Hepatocyte (in vitro differentiated cells): ENCODE measurements at places on chromosomes 7 and 10.

- no peak for DNase-seq
These were observed 63.7 kb downstream of the GRM8 start for GRCh38 chr7:127189074-127189473.

- no peak for DNase-seq
These were observed 39.2 kb downstream of the ELMO1 start for GRCh38 chr7:37409461-37409860.

GRCh38 chr7:89145801-89146200, 350.3 kb upstream of the TEX47 start:
- no peak for DNase-seq

GRCh38 chr10:90286941-90287340, 570.9 kb downstream of the HTR7 start:
- DNase-seq: no peak

- no peak for DNase-seq
These were observed 98.9 kb downstream of the HIP1 start for GRCh38 chr7:75639886-75640190.

GRCh38 chr10:76544789-76545188, 1092.8 kb downstream of the KCNMA1 start:
- DNase-seq: no peak

DNA sequence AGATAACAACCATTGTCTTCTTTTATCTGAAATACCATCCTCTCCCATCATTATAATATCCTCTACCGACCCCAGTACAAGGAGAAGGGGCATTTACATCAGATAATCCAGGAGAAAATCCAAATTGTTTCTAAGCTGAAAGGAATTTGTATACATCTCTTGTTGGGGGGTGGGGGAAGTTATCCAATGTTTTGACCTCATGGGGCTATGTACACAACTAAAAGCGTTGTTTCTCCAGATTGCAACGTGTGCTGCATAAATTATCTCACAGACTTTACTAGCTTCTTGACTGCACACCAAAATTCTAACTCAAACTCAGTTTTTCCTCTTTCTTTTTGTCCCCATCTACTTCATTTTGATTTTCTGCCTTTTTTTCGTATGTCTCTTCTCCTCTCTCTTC, 156.7 kb downstream of the TWIST1 start:
- DNase-seq: no peak

DNA sequence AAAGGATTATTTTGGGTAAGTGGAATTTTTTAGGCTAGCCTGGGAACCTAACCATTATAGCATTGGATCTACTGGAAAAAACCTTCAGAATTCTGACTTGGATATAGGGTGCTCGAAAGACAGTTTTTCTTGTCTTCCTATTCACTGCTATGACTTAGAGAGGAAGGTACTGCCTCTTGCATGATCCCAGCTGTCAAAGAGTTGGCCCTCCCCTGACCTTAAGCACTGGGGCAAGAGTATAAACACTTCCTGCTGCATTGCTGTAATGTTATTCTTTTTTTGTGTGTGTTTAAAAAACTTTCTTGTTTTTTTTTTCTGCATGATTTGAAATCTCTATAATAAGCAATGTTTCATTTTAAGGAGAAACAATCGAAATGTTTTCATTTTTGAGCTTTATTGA, 113.0 kb downstream of the LRMDA start:
- no peak for DNase-seq

DNA sequence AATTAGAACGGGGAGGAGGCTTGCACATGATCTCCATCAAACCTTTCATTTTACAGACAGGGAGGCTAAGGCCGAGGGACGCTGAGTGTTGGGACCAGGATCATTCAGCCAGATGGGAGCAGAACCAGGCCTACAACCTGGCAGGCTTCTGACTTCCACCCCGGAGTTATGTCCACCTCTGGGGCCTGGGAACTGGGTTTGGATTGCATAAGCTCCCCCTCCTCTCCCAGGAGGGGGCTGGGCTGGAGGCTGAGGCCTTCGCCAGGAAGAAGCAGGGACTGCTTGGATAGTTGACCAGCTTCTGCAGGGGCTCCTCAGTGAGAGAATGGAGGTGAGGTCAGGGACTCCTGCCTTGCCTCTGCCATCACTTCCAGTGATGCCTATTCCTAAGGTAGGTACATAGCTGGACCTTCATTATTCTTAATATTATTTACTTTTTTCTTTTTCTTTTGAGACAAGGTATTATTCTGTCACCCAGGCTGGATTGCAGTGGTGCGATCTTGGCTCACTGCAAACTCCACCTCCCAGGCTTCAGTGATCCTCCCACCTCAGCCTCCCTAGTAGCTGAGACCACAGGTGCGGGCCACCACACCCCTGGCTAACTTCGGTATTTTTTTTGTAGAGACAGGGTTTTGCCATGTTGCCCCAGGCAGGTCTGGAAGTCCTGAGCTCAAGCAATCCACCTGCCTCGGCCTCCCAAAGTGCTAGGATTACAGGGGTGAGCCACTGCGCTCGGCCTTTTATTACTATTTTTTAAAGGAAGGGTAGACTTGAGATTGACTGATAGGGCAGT, 1.3 kb downstream of the SNX10 start:
- no peak for DNase-seq

DNA sequence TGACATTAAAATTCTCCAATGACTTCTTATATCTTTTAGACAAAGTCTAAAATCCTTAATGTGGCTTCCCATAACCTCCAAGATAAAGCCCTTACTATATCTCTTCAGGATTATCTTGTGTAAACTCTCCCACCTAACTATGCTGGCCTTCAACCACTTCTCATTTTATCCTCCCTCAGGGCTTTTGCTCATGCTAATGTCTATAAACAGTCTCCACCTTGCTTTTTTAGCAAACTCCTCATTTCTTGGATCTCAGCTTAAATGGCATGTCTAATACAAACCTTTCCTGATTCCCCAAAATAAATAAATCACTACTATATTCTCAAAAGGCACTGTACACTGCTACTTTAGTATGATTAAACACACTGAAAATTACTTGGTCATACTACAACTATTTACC, 181.2 kb downstream of the LRRN3 start:
- DNase-seq: no peak

DNA sequence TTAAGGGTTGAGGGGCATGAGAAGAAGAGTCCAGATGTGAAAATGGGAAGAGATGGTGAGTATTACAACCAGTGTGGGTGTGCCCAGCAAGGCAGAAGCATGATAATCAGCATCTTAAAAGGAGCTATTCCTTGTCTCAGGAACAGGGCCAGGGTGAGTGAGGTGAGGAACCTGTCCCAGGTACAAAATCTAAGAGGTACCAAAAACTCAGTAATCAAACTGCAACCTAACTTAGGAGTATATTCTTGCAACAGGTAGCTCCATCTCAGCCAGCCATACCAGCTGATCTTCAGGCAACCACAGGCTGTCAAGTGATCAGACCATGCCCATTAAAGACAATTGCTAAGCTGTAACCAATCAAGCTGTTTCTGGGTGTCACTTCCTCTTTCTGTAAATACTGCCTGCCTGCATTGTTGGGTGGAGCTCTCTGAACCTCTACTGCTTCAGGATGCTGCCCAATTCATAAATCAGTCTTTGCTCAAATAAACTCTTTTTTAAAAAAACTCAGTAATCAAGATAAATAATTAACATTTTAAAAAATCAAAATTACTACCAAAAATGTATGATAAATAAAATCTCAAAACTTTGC, 7.4 kb downstream of the KEL start:
- DNase-seq: no peak

- DNase-seq: peak; percentile 23
These were observed 1.1 kb downstream of the ACTR1A start for GRCh38 chr10:102501201-102502028.

DNA sequence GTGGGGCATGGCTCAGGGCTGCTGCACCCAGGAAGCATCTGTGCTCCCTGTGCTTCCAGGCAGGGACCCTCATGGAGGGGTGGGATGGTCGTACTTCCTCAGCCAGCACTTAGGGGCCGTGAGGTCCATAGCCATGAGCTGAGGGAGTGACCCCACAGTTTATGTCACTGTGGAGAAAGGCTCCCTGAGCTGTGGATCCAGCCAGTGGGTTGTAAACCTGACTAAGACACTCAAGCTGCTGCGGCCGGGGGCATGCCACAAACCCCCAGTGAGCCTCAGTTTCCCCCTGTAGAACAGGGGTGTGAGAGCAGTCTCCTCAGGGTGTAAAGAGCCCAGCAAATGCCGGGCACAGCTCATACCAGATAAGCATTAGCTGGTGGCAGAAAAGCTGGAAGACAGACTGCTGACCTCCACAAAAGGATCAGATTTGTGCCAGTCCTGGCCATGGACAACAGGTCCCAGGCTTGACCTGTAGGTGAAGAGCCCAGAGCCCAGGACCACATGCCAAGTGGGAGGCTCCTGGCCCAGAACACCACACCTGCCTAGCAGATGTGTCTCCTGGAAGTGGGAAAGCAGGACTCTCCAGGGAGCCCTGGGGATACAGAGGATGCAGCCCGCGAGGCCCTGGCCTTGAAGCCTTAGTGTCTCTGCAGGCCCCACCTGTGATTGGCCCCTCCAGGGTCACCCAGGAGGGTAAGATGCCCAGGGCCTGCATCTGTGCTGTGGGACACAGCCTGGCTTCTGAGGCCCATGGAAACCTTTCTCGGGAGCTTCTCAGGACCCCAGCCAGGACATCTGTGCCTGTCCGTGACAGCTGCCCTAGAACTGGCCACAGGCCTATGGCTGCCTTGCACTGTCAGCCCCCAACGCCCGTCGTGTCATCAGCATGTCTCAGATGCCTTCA, 78.1 kb upstream of the RET start:
- peak; percentile 2 for DNase-seq

- peak; percentile 54 for DNase-seq
These were observed 1.3 kb downstream of the CYTH3 start for GRCh38 chr7:6271060-6271658.

GRCh38 chr7:128827248-128827958, 2.8 kb upstream of the FLNC start:
- DNase-seq: peak; percentile 74

DNA sequence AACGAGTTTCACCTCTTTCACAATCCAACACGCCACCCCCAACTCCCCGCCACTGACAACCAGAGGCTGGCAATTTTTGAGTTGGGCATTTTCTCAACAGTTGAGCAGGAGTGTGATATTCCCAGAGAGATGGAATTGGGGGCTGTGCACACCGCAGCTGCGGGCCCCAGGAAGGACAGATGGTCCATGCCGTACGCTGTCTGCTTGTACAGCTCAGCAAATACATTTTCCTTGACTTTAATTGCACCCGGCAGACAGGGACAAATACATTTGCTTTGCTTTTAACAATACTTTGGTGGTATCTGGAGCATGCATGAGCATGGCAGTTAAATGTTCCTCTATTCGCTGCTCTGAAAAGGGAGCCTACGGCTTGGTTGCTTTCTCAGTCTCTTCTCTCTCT, 354.2 kb upstream of the DPP6 start:
- no peak for DNase-seq

- DNase-seq: no peak
These were observed 232.1 kb downstream of the FZD1 start for GRCh38 chr7:91496251-91496820.

DNA sequence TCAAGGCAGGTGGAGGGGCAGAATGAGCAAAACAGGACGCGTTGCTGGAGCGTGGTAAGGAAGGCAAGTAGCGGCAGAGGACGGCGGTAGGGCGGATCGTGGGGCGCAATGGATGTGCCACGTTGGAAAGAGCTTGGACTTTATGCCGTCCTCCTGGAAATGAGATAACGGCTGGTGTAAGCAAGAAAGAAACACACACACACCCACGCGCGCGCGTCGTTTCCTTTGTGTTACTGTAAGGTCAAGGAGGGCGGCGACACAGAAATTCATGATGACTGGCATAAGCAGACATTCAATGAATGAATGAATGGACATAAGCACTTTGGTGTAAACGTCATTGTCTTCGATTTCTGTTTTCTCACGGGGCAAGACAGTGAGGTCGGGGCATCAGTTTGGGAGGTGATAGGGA, 683 bp upstream of the ENTPD7 start:
- DNase-seq: peak; percentile 80

DNA sequence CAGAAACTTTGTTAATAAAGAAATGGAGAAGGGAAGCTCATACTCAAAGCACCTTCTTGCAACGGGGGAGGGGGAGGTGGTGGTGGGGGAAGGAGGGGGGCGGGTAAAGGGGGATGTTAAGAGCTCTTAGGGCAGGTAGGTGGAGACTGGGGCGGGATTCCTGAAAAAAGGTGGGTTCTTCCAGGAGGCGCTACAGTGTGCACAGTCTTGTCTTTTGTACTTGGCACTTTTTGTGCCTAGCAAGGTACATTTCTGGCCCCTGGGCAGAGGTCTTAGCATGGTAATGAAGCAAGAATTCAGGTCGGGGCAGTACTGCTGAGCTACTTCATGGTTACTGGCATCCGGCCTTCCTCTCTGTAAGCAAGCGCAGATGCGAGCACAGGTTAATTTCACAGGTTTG, 15.2 kb upstream of the LAMB4 start:
- DNase-seq: no peak

GRCh38 chr7:94052398-94053180, 48.4 kb upstream of the BET1 start:
- DNase-seq: no peak

- no peak for DNase-seq
These were observed 21.3 kb upstream of the VAX1 start for GRCh38 chr10:117159390-117159789.

GRCh38 chr7:84614821-84615501, 420.4 kb upstream of the SEMA3A start:
- no peak for DNase-seq

GRCh38 chr7:122833888-122834570, 52.2 kb downstream of the CADPS2 start:
- no peak for DNase-seq

- no peak for DNase-seq
These were observed 415.9 kb downstream of the GPAM start for GRCh38 chr10:111767661-111768060.

GRCh38 chr7:137882261-137882668, 35.5 kb upstream of the DGKI start:
- DNase-seq: no peak

GRCh38 chr7:155296788-155297516, 726 bp upstream of the INSIG1 start:
- DNase-seq: peak; percentile 81

DNA sequence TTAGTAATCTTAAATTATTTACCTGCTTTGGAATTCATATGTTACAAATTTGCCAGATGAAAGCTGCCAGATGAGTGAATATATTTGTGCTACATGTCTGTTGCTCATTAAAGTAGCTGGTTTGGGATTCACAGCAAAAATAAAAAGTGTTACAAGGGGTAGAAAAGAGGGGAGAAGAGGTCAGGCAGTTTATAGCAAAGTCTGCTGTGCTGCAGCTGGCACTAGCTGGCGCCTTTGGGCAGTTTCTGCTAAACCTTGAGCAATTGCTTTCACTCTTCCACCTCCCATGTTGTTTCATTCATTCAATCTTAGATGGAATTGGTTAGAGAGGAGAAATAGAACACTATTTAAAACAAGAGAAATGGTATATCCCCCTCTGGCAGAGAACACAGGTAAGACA, 404.1 kb upstream of the LRGUK start:
- no peak for DNase-seq
